ENCODE measurements at places on chromosomes 1 and 21. TPM values are rescaled to one million over a fixed set of nuclear protein-coding genes. Genes with fewer than 3 reads are reported as not detected.

The ITLN2 gene
- not detected for total RNA-seq

- no peak for DNase-seq
Observed at GRCh38 chr1:185073725-185074124, 28.4 kb downstream of the RNF2 start.

The OR14K1 gene
- total RNA-seq: not detected

- DNase-seq: no peak
Observed at GRCh38 chr1:215484171-215484939, 82.7 kb upstream of the KCTD3 start.

- DNase-seq: no peak
Observed at GRCh38 chr1:42046761-42047507, 106.3 kb upstream of the GUCA2B start.

DNA sequence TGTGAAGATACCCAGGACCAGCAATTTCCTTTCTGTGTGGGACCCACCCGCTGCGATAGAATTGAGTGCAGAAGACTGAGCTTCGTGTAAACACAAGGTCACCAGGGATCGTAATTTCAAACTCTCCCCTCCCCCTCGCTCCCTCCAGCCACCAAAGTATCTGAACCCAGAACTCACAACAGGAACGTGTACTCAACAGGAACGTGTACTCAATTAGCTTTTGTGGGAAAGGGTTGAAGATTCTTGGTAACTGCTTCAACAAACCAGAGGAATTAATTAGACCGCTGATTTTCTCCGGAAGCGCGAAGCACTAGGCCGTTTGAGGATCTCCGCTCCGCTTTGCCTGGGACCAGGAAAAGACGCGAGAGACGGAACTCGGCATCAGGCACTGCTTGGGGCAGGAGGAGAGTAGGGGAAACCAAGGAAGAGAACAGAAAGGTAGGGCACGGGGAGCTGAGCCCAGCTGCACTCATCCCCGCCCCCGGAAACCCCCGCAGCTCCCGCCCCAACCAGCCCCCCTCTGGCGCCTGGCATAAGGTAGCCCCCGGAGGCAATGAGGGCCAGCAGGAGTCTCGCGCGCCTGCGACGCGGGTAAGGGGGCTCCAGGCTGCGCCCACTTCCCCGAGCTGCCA, 453 bp downstream of the DRAM2 start:
- DNase-seq: peak; percentile 69

The FAM229A gene
- total RNA-seq: 11.6 TPM

The WLS gene
- total RNA-seq: 163 TPM

GRCh38 chr21:46130831-46131587, 24.4 kb downstream of the FTCD start:
- no peak for DNase-seq
